Stimulated activated CD4-positive, alpha-beta T cell treated with anti-CD3 and anti-CD28 coated beads, Interleukin-15, amount 100 ng/mL, for 24 hours (primary cell): ENCODE measurements at places on chromosomes 12 and 14.

DNA sequence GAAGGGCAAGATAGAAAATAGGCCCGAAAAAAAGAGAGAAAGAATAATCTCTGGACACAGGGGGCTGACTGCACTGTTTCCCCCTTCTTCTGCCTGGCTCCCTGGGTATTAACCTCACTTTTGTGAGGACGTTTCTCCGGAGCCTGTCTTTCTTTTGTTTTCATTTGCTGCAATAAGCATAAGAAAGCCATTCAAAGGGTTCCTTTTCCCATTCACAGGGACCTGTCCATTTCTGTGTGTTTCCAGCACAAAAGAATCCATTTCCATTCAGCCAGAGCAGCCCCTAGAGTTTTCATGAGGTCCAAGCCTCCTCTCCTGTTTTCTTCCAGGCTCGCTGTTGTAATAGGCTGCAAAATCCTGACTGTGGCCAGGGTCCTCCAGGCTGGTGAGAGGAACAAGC is 16.8 kb downstream of the PLXNC1 start:
- no peak for DNase-seq

- no peak for DNase-seq
These were observed 32.7 kb upstream of the SDR39U1 start for GRCh38 chr14:24475261-24475660.

- DNase-seq = no peak
These were observed 58.0 kb upstream of the DAAM1 start for GRCh38 chr14:59130462-59130861.

GRCh38 chr12:121468499-121468801 is 68.5 kb downstream of the RNF34 start:
- no peak for DNase-seq

DNA sequence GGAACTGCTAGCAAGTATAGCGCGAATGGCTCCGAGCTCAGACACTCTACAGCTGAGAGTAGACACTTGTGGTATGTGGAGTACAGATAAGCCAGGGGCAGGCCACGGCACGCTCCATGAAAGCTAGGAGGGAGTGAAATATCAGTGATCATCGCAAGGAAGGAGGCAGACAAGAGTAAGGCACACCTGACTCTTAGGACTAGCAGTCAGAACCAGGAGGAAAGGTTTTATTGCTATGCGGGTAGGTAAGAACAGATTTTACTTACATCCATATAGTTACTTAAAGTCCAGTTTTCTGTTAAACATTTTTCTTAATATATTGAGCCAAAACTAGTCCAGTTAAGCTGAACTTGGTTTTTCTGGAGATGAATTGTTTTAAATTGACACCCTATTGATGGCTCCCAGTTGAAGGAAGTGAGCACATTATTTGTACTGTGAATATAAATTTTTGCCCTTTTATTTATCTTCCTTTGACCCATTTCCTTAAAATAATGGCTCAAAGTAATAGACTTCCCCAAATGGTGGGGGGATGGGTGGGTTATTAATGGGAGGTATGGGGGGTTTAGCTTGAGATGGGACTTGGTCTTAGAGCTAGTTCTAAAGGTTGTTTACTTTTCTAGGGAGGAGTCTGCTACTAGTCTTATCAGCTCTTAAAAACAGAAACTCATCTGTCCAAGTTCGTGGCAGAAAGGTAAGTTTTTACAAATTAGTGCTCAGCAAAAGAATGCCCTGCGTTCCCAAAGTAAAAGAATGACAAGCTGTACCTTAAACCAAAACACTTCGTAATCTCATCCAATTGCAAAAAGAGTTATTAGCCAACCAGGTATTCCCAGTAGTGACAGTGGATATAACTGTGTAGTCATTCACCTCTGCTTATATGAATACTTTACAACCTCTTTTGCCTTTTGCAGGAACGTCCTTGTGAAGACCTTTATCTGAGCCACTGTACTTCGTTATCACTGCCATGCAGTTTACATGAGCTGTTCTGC is 5.8 kb downstream of the HNRNPA1 start:
- no peak for DNase-seq

DNA sequence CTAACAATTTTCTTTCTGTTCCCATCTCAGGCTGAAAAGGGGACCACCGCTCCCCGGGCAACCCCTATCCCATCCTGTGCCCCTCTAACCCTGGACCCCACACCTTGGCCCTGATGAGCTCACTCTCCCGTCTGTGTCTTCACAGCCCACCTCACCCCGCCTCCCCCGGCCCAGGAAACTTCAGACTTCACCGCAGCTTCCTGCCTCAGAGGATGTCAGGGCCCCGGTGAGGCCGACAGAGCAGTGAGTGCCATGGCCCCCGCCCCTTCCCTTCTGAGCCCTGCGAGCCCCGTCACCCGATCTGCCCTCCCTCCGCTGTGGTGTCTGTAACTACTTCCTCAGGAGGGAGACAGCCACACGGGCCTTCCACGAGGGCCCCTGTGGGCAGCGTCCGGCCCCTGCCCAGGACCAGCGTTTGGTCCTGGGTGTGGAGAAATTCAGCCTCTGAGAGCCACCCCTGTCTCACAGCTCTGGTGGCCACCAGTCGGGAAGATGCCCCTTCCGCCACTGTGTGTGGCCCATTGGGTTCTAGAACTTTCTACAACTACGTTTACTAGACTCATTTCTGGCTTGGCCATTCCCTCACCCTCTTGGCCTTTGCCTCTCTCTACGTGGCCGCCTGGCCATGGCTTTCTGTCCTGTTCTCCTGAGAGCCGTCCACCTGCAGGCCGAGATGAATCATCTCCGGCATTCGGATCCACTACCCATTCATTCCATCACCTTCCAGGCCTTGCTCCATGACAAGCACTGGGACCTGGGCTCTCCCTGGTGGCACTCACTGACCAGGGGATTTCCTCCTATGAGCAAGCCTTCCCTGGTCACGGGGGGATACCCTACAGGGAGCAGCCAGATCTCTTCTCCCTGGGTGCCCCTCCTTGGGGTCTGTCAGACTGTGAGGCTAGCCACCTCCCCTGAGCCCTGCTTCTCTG is 3.4 kb downstream of the RHOF start:
- DNase-seq = peak; percentile 96

DNA sequence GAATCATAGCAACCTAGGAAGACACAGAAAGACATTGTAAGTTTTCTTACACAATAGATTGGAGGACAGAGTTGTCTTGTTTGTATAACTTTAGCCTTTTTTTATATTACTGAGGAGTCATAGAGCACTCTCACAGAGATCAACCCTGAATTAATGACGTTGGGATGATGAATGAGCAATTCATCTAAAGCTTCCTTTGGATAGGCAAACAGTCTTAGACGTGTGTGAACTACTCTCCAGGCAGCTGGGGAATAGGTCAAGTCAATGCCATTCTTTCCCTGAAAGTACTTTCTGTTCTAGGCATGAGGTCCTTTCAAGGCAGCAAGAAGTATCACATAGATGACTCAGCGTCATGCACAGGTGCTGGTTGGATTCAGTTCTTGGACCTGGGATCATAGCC is 369.1 kb upstream of the NOVA1 start:
- DNase-seq = no peak

DNA sequence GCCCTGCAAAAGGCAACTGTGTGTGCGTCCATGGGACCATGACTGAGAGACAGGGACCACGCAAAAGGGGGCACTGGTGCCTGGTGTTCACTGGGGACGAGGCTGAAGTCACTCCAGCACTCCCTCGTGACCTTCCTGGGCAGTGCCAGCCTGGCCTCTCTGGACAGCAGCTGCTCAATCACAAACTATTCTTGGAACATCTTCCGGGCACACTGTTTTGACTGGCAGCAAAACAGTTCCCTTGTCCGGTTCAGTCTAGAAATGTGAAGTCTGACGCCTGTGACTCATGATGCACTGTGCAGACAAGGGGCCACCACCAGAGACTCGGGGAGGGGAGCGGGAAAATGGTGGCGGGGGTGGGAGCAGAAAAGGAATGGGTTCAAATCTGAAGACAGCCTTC is 20.8 kb downstream of the SNRNP35 start:
- DNase-seq = no peak

GRCh38 chr14:62307844-62308243 is 545.6 kb downstream of the SNAPC1 start:
- DNase-seq = no peak
